NCI-H1694 treated with DMSO at 0.1 percent for 48 hours (cell line): ENCODE measurements at places on chromosomes 5 and 9.

GRCh38 chr5:31383734-31384133 lies 148.2 kb downstream of the DROSHA start:
- DNase-seq = no peak

- no peak for DNase-seq
Measured at GRCh38 chr5:106171132-106171531, 1499.6 kb downstream of the EFNA5 start.

DNA sequence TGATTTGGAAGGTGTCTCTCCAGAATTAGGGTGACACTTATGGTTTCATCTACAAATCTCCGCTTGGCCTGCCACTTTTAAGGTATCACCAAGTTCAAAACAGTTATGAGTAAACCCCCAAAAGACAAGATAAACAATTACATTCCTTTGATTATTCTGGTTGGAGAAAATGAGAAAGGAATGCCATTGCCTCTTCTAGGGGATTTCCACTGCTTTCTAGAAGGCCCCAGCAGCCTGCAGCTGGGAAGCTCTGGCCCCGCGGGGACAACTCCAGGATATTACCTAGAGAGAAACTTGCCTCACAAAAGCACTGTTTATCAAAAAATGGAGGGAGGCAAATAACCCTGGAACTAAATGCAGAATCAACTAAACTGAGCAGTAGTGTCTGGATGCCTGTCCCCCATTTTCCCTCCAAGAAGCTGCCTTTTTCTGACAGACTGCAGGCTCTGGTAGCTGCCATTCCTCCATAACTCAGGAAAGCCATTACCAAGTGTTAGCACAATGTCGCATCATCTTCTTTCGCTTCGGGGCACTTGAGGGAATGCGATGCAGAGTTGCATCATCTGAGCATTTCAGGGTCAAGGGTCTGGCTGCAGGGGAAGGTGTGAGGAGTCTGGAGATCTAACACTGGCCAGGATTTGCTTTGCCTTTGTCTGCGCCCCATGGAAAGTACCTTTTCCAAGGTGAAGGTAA lies 71.5 kb upstream of the PLPP6 start:
- DNase-seq = no peak

DNA sequence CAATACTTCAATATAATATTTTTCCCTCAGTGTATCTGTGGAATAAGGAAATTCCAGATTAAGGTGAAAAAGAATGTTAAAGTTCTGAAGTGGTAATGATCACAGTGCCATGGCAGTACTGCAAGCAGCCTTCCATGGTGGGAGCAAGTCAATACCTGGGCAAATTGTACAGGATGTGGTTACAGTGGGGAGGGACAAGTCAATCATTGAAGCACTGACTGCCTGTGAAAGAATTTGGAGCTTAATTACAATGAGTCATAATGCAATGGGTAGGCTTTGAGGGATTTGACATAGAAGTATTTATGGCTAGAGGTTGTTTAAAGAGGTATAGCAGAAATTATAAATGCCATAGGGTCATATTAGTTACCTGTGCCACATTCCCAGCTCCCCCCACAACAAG lies 786.5 kb upstream of the ACO1 start:
- no peak for DNase-seq

GRCh38 chr5:113271015-113271414 lies 163.8 kb downstream of the TSSK1B start:
- DNase-seq = no peak

- DNase-seq = no peak
Measured at GRCh38 chr9:13034694-13035002, 244.8 kb downstream of the MPDZ start.

- no peak for DNase-seq
Measured at GRCh38 chr9:122053064-122053463, 40.0 kb downstream of the TTLL11 start.

DNA sequence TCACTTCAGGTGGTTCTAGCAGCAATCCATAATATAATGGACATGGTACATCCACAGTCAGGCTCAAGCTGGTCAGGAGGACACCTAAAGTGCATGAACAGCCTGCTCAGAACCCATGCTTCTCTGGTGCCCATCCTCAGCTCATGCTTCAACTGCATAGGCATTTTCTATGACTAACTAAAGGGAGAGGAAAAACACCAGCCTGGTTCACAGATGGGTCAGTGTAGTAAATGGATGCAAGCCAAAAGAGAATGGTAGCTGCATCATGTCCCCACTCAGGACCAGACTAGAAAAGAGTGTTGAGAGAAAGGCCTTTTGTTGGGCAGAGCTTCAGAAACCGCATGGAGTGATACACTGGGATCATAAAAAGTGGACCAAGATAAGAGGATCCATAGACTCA lies 556.6 kb downstream of the TLE1 start:
- DNase-seq = no peak

- no peak for DNase-seq
Measured at GRCh38 chr5:12845549-12846159, 941.4 kb upstream of the CTNND2 start.

GRCh38 chr5:156529892-156530291 lies 202.9 kb downstream of the SGCD start:
- DNase-seq = no peak

DNA sequence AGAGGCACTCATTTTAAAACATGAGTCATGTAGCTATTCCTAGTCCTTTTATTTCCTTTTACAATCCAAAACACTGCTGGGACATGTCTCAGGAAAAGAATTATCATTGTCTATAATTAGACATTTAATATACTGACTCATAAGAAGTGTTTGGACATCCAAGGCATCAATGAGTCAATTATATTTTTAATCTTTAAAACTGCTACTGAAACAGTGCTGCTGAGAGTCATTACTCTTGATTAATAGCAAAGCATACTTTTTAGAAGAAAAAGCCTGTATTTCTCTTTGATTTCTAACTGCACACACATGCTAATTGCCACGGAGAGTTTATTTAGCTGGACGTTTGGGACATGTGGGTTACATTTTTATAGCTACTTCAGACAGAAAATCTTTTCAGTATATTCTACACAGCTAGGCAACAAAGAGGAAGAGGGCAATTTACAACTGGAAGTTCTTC lies 1249.0 kb upstream of the CDH18 start:
- DNase-seq = peak; percentile 28

- no peak for DNase-seq
Measured at GRCh38 chr9:134548185-134548584, 93.4 kb upstream of the COL5A1 start.

DNA sequence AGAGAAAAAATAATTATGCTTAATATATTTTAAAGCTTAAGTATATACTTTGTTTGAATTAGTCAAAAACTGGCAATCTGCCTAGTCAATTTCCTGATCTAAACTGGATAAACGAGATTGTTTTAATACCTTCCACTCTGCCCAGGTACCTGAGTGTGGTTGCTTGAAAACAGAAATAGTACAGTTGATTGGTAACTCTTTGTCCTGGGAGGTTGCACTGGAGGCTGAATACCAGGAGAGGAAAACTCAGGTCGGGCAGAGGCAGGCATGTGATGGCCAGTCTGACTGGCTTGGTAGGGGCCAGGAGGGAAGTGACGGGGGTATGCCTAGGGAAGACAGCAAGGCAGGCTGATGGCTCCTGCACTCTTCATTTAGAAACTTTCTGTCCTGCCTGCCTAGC lies 80.2 kb downstream of the PIK3R1 start:
- no peak for DNase-seq

DNA sequence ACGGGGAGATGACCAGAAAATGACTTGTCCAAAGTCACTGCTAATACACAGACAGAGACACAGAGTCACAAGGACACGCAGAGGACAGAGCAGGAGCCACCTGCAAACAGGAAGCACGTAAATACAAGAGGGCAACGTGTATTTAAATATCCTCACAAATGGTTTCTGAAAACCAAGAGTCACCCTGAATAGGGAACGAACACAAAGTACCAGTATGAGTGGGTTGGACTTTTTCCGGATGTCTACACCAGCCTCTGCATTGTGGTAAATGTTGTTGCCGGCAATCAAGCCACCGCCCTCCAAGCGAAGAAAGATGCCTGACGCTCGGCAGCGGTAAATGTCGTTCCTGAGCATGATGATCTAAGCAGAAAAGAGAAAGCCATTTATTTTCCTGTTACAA lies 44.5 kb downstream of the FBXO10 start:
- no peak for DNase-seq

DNA sequence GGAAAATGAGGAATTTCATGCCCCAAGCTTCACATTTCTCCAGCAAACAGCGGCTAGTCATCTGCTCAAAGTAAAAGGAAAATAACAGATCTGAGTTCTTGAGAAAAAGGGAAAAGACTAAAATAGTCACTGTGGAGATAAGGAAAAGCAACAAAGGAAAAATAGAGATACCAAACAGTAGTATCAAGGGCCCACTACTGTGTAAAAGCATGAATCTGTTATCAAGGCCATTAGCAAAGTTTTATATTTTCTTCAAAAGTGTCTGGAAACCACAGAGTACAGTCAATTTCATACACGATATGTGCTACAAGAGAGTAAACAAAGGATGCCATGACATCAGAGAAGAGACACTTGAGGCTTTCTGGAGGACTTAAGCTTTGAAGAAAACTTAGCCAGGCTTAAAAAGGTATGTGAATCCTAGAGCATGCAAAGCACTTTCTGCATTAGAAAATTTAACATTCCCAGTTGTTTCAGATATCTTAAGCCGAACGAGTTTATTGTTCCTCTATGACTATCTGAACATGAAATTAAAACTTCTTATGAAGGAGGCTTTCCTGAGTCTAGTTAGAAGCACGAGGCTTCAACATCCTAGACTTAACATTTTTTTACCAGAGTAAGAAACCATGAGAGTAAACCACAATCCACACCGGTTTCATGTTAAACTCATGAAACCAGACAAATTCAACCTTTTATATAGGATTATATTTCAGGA lies 1.2 kb downstream of the TTC33 start:
- no peak for DNase-seq

GRCh38 chr9:19137282-19137681 lies 10.0 kb upstream of the PLIN2 start:
- no peak for DNase-seq

- DNase-seq = peak; percentile 10
Measured at GRCh38 chr9:4640027-4640426, 22.1 kb upstream of the PLPP6 start.

DNA sequence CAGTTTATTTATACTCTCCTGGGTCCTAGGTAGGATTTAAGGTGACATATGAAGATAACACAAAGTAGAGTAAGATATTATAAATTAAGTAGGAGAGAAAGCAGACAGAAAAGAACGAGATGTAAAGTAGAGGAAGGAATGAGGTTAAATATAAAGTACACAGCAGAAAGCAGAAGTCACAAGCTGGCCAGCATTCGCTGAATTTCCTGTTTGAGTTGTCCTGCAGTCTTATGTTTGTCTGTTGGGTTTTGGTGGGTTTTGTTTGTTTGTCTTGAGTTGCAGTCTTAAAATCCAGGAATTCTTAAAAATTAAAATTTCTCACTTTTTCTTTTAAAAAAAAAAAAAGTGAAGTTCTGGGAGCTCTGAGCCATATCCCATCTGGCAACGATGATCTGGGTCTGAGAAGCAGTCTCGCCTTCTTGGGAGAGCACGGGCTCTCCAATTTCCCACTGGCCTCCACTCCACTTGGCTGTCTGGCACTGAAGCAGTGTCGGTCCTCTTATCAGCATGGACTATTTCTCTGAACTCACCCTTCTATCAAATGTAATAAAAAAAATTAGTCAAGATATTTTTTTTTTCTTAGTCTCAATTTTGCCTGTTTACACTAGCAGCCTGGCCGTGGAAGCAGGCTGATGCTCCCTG lies 2.0 kb downstream of the S100Z start:
- DNase-seq = no peak

- DNase-seq = no peak
Measured at GRCh38 chr5:17429353-17429752, 68.7 kb upstream of the TAF11L2 start.

- no peak for DNase-seq
Measured at GRCh38 chr9:91799113-91799744, 150.8 kb downstream of the ROR2 start.

DNA sequence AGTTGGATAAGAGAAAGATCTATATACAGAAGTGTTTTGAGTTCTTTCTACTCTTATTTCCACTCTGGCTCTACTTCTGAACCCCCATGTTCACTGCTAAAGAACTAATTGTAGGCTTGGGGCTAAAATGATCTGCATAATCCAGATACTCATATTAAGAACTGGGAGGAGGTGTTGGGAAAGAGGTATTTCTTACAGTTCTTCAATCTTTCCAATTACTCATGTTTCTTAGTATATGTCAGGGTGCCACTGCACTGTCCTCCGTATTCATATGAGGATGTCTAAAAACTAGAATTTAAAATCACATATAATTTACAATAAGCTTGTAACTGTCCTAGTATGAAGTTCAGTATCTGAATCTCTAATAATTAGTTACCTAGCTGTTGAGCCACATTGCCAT lies 12.7 kb downstream of the NIPBL start:
- DNase-seq = no peak

DNA sequence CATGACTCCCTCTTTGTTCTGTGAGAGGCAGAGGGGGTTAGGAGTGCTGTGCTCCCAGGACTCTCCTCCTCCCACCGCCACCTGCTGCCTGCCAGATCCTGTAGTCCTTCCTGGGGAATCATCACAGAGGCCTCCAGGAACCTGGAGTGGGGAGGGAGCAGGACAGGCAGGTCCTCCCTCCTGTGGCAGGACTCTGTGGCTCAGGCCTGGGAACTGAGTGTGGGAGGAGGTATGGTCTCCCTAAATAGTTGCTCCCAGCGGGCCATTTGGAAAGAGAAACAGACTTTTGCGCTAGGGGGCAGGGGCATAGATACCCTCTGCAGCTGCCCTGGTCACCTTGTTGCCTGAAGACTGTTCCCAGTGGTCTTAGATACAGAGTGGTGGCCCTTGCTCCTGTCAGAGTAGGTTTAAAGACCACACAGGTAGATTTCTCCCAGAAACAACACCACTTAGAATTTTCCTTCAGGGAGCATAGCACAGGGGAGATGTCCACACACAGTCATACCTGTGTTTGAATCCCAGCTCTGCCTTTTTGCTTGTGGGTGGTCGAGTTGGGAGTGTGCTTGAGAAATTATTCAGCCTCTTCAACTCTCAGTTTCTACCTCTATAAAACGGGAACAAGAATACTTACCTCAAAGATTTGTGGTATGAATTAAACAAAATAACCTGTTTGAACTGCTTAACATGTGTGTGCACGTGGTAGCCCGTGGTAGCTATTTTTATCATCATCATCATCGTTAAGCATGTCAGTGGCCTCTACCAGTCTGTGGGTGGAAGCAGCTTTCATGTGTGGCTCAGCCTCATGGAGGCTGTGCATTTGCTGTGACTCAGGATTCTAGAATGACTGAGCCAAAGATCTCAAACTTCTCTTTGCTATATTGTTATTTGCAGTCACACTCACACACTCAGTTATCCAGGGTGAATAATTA lies 55.8 kb downstream of the SLC22A5 start:
- DNase-seq = no peak

DNA sequence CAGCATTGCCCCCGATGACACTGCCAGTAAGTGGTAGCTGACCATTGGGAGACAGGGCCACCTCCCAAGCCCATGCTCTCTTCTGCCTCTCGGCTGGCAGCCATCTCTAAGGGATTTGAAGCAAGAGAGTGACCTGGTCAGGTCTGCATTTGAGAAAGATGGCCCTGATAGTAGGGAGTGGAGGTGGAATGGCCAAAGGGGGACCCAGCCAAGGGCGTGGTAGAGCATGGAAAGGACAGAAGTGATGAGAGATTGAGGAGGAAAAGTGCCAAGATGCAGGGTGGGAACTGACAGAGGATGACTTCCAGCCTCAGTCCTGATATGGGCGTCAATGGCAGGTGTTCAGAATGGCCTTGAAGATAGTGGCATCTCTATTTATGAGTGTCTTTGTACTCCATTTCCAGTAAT lies 9.0 kb downstream of the ABL1 start:
- no peak for DNase-seq
